Mucosa of descending colon (tissue), 3 donors: ENCODE measurements at places on chromosomes 16 and 17. TPM values are rescaled to one million over a fixed set of nuclear protein-coding genes. Genes with fewer than 3 reads are reported as not detected.

The LRRC37B gene
- 17.4 TPM for total RNA-seq

The DNAJA2 gene
- 59.6 TPM for total RNA-seq

The FBXO39 gene
- not detected for total RNA-seq

The ARHGDIG gene
- 6.8 TPM for total RNA-seq
